Activated gamma-delta T cell (primary cell): ENCODE measurements at places on chromosomes 1 and 21.

DNA sequence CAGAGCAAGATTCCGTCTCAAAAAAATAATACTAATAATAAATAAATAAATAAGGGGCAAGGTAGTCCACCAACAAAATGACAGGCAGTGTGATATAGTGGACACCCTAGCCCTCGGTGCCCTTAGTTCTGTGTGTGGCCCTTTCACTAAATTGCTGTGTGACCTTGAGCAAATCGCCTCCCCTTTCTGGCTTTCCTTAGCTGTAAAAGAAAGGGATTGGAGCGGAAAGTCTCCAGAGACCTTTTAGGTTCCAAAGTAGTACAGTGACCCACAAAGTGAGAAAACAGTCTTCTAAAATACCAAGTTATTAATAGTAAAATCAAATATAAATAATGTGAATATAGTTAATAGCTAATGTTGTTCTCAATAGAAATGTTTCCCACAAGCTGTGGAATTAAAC is 7.6 kb downstream of the LMNA start:
- DNase-seq: no peak

DNA sequence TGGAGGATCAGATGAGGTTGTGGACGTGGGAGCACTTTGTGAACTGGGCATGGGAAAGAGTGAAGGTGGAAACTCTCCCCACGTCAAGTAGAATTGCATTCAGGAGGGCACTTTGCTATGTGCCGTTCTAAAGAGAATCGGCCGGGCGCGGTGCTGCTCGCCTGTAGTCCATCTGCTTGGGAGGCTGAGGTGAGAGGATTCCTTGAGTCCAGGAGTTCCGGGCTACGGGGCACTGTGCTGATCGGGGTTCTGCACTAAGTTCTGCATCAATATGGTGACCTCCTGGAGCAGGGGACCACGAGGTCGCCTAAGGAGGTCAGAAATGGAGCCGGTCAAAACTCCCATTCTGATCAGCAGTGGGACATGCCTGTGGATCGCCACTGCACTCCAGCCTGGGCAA is 141.9 kb downstream of the PEX14 start:
- DNase-seq: no peak

DNA sequence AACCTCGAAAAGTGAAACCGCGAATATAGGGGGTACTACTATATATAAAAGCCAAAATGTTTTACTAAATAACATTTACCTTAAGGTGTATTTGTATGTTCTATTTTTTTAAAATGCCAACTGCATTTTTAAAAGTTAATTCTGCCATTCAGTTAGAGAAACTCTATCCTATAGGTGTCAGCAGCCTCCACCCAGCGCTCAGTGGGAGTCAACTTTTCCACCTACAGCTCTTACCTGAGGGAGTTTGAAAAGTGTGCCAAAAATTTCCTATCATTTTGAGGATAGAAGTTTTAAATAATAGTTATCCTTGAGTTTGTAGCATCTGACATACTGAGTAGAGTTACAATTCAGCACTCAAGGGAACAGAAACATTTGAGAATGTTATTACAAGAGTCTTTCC is 6.1 kb upstream of the HP1BP3 start:
- no peak for DNase-seq

- DNase-seq: no peak
Observed at GRCh38 chr1:21247892-21248715, 42.2 kb downstream of the ECE1 start.

DNA sequence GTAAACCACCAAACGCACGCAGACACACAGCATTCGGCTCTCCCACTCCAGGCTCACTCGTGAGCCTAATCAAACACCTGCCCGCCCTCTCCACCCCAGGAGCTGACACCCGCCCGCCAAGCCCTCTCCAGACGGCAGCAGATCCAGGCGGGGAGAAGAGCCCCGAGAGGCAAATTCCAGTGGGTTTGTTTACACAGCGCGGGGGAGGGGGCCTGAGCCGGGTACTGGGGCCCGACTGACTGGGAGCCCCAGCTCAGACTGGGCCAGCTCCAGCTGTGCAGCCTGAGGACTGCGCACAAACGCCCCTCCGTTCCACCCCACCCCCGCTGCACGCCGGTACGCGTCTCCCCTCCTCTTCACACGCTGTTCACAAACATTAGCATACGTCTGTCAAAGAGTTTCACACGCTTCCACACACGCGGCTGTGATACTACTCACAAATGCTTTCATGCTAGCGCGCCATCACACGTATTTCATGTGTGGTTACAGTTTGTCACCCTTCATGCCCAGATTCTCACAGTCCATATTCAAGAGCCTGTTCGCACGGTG is 1.0 kb upstream of the EFNA1 start:
- no peak for DNase-seq

GRCh38 chr1:35646043-35646442 is 4.7 kb upstream of the PSMB2 start:
- no peak for DNase-seq

GRCh38 chr1:244642988-244643387 is 9.9 kb upstream of the DESI2 start:
- DNase-seq: no peak

DNA sequence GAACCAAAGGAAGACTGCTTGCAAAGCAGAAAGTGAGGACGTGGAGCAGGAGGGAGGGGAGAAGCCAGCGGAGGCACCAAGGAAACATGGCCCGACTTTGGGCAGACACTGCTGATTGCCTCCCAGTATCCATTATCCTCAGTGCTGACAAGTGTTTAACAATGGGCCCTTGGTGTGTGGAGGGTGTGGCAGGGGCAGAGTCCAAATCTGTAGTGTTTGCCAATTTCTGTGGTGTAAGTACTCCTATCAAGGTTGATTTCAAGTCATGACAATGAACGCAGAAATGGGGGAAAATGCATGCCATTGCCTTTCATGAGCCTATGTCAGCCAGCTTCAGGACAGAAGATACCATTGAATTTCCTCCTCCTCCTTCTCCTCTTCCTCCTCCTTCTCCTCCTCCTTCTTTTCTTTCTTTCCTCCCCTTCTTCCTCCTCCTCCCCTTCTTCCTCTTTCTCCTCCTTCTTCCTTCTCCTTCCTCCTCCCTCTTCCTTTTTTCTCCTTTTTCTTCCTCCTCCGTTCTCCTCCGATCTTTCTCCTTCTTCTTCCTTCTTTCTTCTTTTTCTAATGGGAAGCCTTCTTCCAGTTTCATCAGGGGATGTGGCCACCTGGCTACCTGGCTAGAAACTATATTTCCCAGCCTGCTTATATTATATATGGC is 10.3 kb upstream of the PHC2 start:
- DNase-seq: no peak

- no peak for DNase-seq
Observed at GRCh38 chr1:191993549-191993948, 164.7 kb upstream of the RGS18 start.

- DNase-seq: no peak
Observed at GRCh38 chr1:117161887-117162286, 40.3 kb upstream of the TRIM45 start.

DNA sequence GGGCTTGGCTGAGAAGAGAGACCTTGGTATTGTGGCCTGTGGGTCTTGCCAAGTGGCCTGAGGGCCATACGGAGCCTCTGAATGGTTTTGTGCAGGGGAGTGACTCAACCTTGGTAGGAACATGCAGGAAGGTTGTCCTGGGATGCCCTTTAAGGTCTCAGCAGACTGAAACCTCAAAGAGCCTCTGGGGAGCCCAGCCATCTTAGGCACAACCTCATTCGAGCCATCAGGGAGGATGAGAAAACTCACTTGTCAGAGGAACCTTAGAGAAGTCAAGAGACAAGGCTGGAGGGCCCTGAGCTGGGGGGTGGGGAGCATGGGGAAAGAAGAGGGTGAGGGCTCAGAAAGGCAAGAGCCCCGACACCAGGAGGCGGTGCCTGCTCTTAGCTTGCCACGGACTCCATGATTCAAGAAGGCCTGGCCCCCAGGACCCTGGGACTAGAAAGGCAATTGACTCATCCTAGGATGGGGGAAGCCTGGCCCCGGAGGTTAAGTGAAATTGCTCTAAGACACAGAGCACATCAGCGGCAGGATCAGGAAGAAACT is 13.0 kb downstream of the IFI6 start:
- no peak for DNase-seq

- no peak for DNase-seq
Observed at GRCh38 chr1:203177036-203177405, 1.4 kb upstream of the MYBPH start.

- no peak for DNase-seq
Observed at GRCh38 chr1:17567582-17567981, 28.1 kb downstream of the ARHGEF10L start.

DNA sequence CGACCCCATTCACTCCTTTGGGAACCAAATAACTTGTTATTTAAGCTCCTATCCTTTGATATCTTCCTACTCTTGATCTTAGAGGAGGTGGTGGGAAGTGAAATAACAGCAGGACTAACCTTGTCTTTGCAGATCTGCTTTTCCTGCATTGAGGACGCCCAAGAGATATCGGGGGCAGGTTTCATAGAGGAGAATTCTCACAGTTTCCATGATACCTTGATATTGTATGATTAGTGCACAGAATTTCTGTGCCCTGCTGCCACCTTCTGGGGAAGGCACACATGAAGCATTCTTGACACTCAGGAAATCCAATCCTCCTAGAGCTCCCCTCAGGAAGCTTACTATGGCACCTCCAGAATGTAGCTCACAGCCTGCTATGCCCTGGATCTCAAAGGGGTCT is 1.6 kb downstream of the CD1B start:
- DNase-seq: no peak

GRCh38 chr1:207654320-207654719 is 9.4 kb downstream of the CR1L start:
- DNase-seq: no peak

DNA sequence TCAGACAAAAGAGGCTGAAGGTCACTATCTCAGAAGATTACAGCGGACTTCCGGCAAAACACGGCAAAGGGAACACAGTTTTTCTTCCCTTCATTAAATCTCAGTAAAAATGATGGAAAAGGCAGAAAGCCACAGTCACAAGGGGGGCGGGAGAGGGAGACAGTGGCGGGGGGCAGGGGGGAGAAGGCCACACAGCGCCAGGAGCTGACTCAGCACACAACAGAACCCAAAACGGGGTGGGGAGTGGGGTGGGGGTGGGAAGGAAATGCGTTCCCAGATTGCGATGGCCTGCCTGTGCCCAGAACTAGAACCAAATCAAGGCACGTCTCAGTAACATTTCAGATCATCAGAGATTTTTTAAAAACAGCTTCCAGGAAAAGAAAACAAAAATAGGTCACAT is 13.4 kb downstream of the CFAP74 start:
- DNase-seq: no peak

GRCh38 chr1:17559615-17560419 is 20.3 kb downstream of the ARHGEF10L start:
- no peak for DNase-seq

DNA sequence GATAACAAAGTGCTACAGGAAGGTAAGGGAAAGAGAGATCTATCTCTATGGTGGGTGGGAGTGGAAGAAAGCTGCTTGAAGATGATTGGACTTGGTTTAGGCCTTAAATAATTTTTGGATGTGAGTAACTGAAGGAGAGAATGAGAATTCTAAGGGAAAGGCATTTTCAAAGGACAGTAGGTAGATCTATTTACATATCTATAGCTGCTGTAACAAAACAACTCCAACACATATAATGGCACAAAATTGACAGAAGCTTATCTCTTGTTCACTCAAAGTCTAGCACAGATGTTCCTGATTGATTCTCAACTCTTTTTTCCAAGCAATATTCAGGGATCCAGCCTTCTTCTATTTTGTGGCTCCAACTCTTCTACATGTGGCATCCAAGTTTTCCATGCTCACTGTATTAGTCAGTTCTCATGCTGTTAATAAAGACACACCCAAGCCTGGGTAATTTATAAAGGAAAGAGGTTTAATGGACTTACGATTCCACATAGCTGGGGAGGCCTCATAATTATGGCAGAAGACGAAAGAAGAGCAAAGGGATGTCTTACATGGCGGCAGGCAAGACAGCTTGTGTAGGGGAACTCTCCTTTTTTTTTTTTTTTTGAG is 3.1 kb upstream of the DDAH1 start:
- DNase-seq: no peak

- DNase-seq: no peak
Observed at GRCh38 chr1:150922519-150922975, 3.6 kb upstream of the SETDB1 start.
